Aorta (tissue), 5 donors: ENCODE measurements at places on chromosomes 1 and 21. TPM values are rescaled to one million over a fixed set of nuclear protein-coding genes. Genes with fewer than 3 reads are reported as not detected.

The SYT11 gene
- total RNA-seq = 42.8 TPM

The GRIK3 gene
- total RNA-seq = 0.68 TPM

The OR6K3 gene
- total RNA-seq = not detected

The UMODL1 gene
- total RNA-seq = not detected

The BARHL2 gene
- not detected for total RNA-seq

The CRYBG2 gene
- not detected for total RNA-seq

The TEKT2 gene
- not detected for total RNA-seq

The OR10Z1 gene
- not detected for total RNA-seq

The NOS1AP gene
- 4.8 TPM for total RNA-seq

The LENEP gene
- not detected for total RNA-seq

The UTS2 gene
- 0.27 TPM for total RNA-seq

The PCP4L1 gene
- total RNA-seq = 0.69 TPM

The CATSPERE gene
- 2.2 TPM for total RNA-seq

- DNase-seq = no peak
These were observed 105.0 kb upstream of the ADGRL2 start for GRCh38 chr1:81695741-81696140.

DNA sequence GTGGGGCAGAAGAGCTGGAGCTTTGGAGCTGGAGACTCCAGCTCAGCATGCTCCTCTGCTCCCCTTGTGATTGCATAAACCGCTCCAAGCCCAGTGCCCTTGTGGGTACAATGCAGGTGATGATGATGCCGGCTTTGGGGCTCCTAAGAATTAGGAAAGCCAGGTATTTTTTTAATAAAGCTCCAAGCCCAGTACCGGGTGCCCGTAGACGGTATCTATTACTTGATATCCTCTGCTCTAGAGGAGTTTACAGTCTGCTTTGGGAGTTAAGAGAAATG is 27.2 kb downstream of the TENT5C start:
- DNase-seq = no peak

DNA sequence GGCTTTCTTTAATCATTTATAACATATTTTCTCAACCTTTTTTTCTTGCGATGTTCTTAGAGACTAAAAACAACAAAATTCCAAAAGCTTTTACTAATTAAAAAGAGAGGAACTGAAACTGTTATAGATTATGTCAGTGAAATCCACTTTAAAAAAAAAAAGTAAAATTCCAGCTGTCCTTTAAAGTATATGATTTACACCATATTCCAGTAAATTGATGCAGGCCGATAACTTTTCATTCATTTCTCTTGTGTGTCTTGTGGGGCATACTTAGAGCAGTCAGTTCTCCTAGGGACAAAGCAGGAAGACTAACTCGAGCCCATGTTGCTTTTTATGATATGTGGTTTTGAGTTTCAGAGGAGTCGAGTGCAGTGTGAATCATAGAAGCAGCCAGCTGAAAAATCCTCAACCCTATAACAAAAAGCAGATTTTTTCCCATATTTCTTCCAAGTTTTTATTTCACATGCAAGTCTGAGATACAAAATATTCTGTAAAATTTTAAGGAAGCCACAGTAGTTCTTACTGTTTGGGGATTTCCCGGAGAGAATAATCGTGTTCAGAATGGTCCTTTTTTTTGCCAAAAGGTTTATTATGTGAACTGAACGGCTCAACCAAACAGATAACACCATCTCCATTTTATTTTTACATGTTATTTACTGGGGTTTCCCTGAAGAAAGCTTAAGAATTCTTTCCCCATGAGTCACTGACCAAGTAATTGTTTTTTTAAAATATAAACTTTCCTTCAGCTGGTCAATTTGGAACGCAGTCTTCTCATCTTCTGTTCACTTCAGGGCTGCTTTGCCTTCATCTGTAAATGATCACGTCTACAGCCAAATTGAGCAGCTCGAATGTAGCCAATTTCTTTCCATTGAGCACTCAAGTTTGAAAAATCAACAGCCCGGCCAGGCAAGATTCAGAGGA is 77.0 kb upstream of the C1orf105 start:
- no peak for DNase-seq

GRCh38 chr1:86054396-86054795 is 102.2 kb downstream of the COL24A1 start:
- DNase-seq = no peak

DNA sequence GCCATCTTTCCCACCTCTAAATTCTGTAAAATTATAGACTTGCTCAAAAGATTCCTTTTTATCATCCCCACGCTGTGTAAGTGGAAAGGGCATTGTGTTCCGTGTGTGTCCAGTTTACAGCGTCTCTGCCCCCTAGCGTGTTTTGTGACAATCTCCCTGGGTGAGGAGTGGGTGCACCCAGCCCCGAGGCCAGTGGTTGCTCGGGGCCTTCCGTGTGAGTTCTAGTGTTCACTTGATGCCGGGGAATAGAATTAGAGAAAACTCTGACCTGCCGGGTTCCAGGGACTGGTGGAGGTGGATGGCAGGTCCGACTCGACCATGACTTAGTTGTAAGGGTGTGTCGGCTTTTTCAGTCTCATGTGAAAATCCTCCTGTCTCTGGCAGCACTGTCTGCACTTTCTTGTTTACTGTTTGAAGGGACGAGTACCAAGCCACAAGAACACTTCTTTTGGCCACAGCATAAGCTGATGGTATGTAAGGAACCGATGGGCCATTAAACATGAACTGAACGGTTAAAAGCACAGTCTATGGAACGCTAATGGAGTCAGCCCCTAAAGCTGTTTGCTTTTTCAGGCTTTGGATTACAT is 61.9 kb downstream of the POFUT2 start:
- no peak for DNase-seq

- DNase-seq = no peak
These were observed 439.5 kb downstream of the PLPP3 start for GRCh38 chr1:56139836-56140235.

DNA sequence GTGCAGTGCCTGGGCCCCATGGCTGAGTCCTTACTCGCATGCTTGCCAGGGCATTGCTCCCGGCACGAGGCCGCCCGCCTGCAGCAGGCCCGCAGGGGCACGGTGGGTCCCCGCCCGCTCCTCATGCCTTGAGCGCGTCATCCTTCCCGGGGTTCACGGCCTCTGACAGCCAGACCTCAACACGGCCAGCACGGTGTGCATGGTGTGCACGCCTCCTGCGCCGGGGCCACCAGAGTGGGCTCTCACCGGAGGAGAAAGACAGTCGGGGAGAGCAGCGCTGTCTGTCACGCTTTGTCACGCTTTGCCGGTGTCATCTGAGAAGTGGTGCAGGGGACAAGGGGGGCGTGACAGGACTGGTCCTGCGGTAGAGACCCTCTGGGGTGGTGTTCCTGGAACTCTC is 11.9 kb upstream of the COL18A1 start:
- DNase-seq = peak; percentile 37

GRCh38 chr21:27371115-27371974 is 404.5 kb upstream of the ADAMTS5 start:
- DNase-seq = no peak

- no peak for DNase-seq
These were observed 83.4 kb upstream of the KCNE2 start for GRCh38 chr21:34280389-34280795.

DNA sequence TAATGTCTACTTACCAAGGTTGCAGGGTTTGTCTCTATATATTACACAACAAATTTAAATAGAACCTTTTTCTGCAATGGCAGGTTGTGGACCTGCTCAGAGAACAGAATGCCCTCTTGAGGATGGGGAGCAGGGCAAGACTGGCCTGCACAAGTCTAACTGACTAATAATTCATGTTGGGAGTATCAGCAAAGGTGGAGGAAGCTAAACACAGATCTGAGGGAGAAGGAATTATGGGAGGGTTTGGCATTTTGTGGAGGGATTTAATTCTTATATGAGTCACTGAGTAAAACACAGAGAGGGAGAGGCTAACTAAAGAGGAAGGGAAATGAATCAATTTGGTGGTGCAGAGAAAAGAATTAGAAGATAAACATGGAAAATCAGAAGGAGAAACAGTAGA is 40.0 kb downstream of the CLDN17 start:
- no peak for DNase-seq

- no peak for DNase-seq
These were observed 21.2 kb upstream of the XPR1 start for GRCh38 chr1:180610556-180611015.

DNA sequence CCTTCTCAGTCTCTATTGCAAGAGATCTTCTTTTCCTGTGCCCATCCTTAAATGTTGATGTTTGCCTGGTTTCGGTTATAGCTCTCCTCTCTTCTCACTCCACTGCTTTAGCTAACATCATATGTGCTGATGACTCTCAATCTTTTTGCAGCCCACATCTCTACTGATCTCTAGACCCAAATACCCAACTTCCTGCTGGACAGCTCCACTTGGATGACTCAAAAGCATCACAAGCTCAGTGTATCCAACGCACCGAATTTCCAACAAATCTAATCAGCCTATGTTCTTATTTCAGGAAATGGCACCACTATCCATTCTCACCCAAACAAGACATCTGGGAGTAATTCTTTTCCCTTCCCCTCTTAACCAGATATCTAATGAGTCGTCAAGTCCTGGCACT is 79.1 kb upstream of the ARTN start:
- DNase-seq = no peak

DNA sequence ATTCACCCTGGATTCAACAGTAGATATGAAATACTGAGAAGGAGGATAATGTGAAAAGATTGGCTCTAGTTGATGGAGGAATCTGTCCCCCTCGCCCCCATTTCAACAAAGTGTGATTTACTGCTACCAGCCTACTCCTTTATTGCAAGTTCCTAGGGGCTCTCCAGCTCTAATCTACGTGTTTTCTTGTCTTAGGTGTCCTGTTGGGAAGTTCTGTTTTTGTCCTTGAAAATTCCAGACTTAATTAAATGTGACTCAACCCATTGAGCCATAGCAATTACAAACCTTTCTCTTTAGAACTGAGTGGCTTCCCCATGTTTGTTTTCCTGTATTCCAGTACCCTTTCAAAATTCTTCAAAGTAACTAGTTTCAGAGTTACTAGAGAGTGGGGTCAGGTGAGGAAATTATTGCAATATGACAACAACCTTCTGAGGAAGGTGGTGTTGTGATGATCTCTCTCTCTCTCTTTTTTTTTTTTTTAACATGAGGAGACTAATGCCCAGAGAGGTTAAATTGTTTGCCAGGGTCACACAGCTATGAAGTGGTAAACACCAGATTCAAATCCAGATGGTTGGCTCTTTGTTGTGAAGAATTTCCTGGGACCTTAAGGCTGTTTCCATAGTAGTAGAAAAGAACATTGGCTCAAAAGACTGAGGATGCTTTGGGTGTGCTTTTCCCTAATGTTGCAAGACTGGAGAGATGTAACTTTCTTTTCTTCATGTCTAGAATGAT is 3.5 kb downstream of the RGL1 start:
- DNase-seq = no peak

DNA sequence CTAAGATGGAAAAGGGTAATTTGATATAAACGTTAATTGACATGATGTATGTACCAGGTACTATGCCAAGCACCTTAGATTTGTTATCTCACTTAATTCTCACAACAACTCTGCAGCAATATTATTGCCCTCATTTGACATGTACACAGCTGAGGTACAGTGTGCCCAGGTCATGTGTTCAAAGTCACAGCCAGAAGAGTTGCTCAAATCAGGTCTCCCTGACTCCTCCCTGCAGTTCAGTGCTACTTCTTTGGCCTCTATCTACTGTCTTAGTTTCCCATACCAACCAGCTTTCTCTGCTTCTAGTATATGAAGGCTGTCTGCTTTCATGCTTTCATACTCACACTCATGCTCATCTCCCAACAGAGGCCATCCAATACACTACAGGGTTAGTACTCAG is 15.1 kb downstream of the TBX15 start:
- DNase-seq = no peak

GRCh38 chr1:14875524-14876509 is 277.3 kb downstream of the KAZN start:
- DNase-seq = no peak

DNA sequence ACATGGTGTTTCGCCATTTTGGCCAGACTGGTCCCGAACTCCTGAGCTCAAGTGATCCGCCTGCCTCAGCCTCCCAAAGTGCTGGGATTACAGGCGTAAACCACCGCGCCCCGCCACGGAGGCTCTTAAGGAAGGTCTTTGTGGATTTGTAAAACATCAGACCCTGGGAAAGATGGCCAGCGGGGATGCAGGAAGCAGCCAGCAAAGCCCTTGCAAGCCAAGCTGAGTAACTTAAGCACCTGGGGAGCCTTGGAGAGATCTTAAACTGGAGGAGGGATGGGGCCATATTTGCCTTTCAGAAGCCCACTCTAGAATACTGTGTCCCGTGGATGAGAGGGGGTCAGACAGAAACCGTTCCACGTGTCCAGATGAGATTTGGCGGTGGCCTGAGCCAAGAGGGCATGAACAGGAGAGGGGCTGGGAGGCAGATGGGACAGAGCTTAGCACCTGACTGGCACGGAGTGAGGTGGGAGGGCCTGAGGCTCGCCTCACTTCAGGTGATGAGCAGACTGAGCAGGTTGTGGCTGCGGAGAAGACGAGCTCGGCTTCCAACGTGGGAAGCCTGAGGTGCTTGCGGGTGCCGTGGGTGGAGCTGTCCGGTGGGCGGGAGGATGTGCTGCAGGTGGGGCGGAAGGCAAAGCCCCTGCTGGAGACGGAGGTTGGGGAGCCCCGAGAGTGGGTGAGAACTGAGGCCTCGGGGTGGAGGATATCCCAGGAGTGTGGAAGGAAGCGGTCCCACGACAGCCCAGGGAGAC is 11.7 kb downstream of the C1orf216 start:
- no peak for DNase-seq

DNA sequence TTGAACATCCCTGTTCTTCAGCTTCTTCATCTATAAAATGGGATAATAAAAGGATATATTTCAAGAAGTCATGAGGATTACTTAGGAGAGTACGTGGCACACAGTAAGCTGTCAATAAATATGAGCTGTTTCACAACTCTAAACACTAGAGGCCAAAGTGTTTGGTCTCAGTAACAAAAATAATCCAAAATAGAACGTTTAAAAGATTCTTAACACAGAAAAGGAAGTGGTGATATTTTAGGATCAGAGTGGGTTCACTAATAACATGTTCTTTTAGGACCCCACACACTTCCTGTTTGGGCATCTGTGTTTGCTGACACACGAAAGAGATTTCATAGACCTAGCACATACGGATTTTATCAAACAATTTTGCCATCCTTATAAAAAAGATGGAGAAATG is 32.9 kb downstream of the TNFSF18 start:
- DNase-seq = no peak

- no peak for DNase-seq
These were observed 99.5 kb upstream of the ZNF644 start for GRCh38 chr1:91121366-91121765.

- DNase-seq = no peak
These were observed 72.6 kb upstream of the HMGB4 start for GRCh38 chr1:33791251-33791650.
